ENCODE measurements at places on chromosomes 11 and 22. TPM values are rescaled to one million over a fixed set of nuclear protein-coding genes. Genes with fewer than 3 reads are reported as not detected.

The IFT27 gene
- total RNA-seq, result 16.5 TPM

The CRACR2B gene
- total RNA-seq, result 1.5 TPM

The CHST1 gene
- 0.15 TPM for total RNA-seq

The CABP2 gene
- total RNA-seq, result not detected

The ABCC8 gene
- not detected for total RNA-seq

The MYEOV gene
- 8.1 TPM for total RNA-seq

The PAX6 gene
- 0.33 TPM for total RNA-seq

The TENM4 gene
- total RNA-seq, result 143 TPM

The GAL3ST1 gene
- total RNA-seq, result 0.17 TPM

The SYCE3 gene
- not detected for total RNA-seq
